Fibroblast of the aortic adventitia (primary cell): ENCODE measurements at places on chromosomes 13 and 19.

DNA sequence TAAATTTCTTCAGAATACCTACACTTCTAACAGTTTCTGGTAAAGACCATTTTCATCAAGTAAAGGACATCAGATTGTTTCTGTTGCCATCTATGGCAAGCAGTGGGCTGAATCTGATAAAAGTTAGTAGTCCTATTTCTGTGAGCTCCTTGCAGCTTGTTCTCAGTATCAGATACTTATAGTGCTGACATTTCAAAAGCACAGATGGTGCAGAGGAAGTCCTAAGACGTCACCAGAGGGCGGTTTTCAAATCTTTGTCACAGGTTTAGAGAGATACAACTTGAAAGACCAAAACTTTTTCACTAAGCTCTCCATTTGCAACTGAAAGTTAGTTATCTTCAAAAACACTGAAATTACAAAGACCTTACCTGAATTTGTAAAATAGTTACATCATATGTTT is 719.8 kb downstream of the SLITRK1 start:
- DNase-seq = peak; percentile 3

DNA sequence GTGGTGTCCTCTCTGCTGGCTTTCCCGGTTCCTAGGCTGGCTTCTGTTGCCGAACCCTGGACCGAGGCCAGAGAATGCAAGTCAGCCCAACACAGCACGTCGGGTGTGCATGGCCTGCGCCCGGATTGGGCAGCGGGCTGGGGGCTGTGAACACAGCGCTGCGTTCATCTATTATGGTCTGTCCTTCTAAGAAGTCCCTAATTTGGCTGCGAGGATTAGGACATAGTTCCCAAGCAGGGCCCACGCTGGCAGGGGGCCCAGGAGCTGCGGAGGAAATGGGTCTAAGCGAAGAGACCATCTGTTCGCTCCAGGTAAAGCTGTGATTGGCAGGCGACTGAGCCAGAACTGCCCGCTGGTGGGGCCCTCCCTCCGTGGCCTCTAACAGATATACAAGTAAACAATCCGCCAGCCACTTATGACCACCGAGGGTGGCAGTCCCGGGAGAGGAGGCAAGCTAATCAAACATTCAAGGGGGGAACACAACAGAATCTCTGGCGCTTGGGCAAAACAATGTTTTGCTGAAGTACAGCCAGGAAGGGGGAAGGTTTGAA is 6.0 kb downstream of the SYCE2 start:
- DNase-seq = peak; percentile 37

DNA sequence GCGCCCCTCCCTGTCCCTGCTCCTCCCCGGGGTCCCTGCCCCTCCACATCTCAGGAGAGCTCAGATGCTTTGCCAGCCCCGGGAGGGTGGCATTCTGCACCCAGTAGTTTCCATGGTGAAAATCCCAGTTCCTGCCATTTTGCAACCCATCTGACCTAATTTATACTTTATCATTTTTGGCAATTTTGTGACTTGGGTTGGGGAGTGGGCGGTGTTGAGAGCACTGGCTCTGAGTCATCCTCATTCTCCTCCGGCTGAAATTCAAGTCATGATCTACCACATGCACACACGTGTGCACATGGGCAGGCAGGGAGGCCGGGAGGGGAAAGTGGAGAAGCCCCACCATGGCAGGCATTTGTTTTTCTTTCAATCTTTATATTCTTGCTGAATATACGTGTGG is 208.6 kb downstream of the URI1 start:
- no peak for DNase-seq

DNA sequence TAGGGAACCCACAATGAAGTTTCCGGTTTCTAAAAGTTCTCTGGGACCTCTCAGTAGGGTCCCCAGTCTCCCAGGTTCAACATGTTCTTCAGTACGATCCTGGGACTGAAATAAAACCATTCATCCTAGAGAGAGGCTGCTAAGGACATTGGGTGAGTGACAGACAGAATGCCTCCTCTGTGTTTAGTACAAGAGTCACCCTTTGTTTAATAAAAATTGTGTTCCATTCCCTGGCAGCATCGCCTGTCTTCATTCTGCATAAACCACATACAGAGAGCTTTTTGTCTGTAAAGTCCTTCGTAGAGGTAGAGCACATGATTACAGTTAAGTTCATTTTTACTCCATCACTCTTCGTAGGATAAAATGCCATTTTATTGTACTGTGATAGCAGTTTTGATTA is 95.3 kb upstream of the GPR12 start:
- DNase-seq = no peak

GRCh38 chr13:84096216-84096615 is 213.9 kb upstream of the SLITRK1 start:
- peak; percentile 46 for DNase-seq

DNA sequence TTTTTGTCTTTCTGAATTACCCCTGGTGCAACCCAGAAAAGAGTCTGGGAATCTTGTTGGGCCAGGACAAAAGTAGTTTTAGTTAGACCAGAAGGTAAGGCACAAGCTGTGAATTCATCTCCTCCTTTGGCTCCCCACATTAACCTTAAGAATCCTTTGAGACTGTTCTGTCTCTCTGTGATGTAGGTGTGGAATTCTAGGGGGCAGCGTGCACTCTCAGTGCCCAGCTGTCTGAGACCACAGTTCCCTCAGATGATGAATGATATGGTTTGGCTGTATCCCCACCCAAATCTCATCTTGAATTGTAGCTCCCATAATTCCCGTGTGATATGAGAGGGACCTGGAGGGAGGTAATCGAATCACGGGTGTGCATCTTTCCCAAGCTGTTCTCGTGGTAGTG is 43.9 kb downstream of the ZNF506 start:
- no peak for DNase-seq

DNA sequence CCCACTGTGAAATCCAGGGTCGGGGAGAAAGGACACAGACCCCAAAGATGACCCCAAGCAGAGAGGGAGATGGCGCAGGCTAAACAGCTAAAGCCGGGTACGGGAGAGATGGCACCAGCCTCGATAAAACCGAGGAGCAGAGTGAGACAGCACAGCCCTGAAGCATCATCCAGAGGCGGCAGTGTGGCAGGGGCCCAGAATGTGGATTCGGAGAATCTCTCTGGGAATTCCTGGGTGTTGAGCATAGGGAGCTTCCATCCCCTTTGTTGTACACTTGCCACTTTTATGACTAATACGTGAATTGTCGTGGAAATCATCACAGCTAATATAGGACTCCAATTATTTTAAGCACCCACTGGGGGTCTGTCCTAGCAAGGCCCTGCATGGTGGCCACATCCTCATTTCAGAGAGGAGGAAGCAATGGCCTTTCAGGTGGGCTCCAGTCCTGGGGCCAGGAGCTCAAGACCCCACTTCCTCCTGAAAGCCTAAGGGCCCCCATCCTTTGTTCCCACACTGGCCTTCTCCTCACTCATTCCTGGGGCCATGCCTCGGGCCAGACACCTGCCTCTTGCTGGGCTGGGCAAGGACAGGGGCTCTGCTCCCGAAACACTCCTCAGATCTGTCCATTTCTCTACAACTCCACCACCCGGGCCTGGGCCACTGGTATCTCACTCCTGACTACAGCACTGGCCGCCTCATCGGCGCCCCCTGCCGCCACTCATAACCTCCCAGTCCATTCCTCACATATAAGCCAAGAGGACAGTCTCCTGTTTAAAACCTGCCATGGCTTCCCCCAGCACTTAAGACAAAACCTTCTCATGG is 29.3 kb upstream of the ATP1A3 start:
- no peak for DNase-seq

DNA sequence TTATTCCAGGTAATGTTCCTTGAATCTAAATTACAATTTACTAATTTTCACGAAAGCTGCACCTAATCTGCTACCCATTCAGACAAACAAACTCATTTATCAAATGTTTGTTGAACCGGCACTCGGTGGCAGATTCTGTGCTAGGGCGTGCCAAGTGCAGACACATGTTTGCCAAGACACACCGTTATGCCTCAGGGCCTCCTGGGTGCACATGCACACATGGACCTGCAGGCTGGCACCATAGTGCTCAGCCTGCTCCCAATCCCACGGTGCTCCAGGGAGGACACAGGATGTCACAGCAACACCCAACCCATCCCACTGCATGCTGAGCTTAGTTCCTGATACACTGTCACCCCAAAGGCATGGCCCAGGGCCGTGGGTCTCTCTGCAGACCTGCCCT is 7.7 kb downstream of the SCGB2B2 start:
- no peak for DNase-seq

DNA sequence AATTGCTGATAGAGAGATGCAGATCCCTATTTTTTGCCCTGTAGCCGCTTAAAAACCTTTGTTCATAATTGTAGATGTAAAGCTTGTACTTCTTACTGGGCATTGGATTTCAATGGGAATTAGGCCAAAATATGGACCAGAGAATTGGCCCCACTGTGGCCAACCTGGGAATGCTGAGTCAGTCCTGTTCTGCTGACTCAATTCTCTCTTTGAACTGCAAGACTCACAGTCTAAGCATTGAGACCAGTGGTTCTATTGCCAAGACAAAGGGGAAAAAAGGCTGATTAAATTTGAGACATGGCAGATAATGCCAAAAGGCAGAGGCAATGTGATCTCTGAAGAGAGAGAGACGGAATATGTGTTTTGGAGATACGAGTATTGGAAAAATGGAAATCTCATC is 72.5 kb upstream of the UBL3 start:
- peak; percentile 89 for DNase-seq

DNA sequence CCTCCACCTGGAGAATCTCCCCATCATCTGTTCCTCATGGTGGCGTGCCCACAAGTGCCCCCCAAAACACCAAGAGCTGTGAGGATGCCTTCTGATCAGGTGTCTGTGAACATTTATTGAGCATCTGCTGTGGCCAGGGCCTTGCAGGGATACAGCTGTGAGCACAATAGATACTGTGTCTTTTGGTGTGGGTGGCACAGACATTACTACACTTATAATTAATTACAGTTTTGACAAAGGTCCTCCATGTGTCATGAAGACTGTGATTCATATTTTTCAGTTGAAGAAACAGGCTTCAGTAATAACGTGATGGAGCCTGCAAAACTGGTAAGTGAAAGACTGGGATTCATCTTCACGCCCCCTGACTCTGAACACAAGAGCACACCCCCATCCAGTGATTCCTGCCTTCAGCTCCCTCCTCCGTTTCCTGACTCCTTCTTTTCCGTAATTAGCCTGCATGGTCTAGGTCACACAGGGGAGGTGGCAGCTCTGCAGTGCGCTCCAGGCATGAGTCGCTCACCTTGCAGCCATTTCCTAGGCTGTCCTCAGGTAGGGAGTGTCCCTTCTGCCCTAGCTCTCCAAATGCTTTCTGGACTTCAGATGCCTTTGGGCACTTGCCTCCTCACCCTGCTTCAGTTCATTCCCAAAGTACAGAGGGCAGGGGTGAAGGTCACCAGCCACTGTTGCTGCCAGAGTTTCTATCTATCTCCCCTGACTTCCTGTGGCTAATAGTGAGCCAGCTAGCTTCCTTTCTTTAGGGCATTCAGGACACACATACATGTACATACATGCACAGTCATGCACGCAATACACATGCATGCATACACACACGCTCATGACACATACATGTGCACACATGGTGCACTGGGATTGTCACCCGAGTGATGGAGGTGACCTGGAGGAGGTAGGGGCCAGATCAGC is 66.5 kb downstream of the SIAH3 start:
- no peak for DNase-seq

DNA sequence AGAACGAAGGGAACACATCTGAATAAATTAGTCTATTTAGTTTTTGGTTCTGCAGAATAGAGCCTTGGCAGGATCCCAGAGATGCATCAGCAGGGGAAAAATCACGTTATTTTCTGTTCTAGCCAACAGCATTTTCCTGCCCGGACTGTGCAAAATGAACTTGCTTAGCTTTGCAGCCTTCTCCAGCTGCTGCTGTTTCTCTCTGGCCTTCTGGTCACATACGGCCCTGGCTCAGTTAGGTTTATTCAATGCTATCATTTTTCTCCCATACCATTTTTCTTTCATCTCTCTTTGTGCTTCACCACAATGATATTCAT is 110.4 kb upstream of the KL start:
- DNase-seq = peak; percentile 64

GRCh38 chr19:12293777-12294248 is 870 bp downstream of the ZNF44 start:
- peak; percentile 58 for DNase-seq

DNA sequence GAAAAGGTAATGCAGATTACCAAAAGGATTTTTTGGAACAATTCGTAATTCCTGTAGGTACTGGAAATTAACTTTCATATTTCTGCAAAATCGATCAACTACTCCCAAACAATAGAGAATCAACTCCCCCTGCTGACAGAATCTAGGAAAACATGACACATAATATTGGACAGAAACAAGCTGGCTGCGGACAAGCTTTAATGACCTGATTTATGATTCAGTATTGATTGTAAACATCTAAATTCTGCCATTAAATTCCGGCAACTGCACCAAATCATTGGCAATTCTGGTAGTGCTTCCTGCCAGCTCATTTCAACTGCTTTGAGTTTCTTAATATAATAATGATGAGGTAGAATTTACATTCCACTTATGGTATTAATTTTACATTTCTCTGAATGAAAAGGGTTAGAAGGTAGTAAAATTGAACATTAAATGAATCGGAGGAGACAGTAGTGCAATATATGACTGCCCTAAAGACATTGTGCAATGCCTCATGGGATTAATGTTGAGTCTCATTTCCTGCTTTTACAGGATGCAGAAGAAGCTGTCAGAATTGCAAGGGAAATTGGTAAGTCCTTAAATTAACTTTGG is 146.5 kb downstream of the PCCA start:
- DNase-seq = peak; percentile 74

DNA sequence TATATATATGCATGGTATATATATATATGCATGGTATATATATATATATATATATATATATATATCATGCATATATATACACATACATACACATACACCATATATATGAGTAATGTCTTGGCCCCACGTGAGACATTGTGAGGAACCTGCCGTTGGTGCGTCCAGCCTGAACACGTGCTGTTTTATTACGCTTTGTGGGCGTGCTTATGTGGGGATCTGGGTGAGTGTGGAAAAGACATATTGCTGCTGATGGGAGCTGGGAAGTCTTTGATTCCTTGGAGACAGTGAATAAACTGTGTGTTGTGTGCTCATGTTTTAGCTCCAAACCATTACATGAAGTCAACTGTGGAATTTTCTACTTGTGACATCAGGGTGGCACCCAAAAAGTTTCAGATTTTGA is 28.9 kb downstream of the KCTD15 start:
- DNase-seq = no peak
